ENCODE measurements at places on chromosomes 4 and X.

- no peaks in the 10 kb centered on the region for H3K27me3 ChIP-seq
- no peaks in the 10 kb centered on the region for H3K4me1 ChIP-seq
- DNase-seq: peak; percentile 21
- H3K36me3 ChIP-seq: peaks cover 48% of the 10 kb centered on the region
Measured at GRCh38 chr4:7797330-7797729, 142.3 kb downstream of the AFAP1 start.

DNA sequence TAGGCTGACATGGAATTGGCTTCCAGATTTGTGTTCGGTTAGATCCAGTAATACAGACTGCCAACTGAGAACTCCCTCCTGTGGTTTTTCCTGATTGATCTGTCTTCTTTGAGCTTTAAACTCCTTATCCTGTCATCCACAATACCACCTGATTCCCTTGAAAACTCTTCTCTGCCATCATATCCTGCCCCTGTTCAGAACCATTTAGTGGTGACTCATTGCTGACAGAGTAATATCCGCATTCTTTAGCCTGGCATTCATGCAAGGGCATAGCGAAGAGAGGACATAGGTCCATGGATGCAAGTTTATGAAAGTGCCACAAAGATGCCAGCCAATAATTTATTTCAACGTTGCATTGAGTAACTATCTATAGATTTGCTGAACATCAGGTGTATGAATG lies 76.6 kb downstream of the ITIH6 start:
- no peak overlapping the region for H3K27ac ChIP-seq
- no peaks in the 10 kb centered on the region for H3K36me3 ChIP-seq
- DNase-seq: no peak
- no peak overlapping the region for H3K4me3 ChIP-seq

DNA sequence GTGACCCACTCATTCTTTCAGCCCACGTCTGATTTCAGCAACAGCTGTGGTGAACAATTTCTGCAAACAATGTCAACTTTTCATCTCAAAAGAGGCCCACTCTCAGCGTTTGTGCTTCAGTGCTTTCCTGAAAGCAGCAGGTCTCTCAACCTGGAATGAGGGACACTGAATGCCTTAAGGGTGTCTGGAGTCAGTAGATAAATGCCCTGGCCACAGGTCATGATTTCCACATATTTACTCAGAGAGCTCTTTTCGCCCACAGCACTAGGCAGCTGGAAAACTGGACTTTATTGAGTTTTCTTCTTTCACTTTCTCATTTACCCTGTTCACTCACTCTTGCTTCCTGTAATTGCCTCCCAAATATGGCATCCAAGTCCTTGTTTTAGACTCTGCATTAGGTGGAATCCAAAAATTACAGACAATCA lies 52.8 kb downstream of the NPFFR2 start:
- H3K4me1 ChIP-seq: no peaks in the 10 kb centered on the region
- no peak for DNase-seq
- H3K36me3 ChIP-seq: no peaks in the 10 kb centered on the region
- H3K27me3 ChIP-seq: no peaks in the 10 kb centered on the region
- no peak overlapping the region for H3K4me3 ChIP-seq

GRCh38 chrX:99421796-99422195 lies 988.3 kb downstream of the PCDH19 start:
- no peaks in the 10 kb centered on the region for H3K27me3 ChIP-seq
- no peaks in the 10 kb centered on the region for H3K36me3 ChIP-seq
- DNase-seq: no peak
- H3K4me3 ChIP-seq: no peak overlapping the region
- no peak overlapping the region for H3K27ac ChIP-seq

- no peak overlapping the region for H3K27ac ChIP-seq
- H3K27me3 ChIP-seq: no peaks in the 10 kb centered on the region
- H3K36me3 ChIP-seq: no peaks in the 10 kb centered on the region
- no peak overlapping the region for H3K4me3 ChIP-seq
Measured at GRCh38 chr4:189062047-189062820, 878.4 kb upstream of the FRG1 start.

- H3K36me3 ChIP-seq: no peaks in the 10 kb centered on the region
- no peak for DNase-seq
- H3K27me3 ChIP-seq: no peaks in the 10 kb centered on the region
- H3K27ac ChIP-seq: no peak overlapping the region
- no peak overlapping the region for H3K4me3 ChIP-seq
Measured at GRCh38 chr4:70515367-70516250, 2.8 kb upstream of the AMTN start.
